ENCODE measurements at places on chromosomes 16 and 17. TPM values are rescaled to one million over a fixed set of nuclear protein-coding genes. Genes with fewer than 3 reads are reported as not detected.
A peak's percentile ranks its signal among the peaks of the same experiment; 100 is the strongest.

NME3 gene
- polyA plus RNA-seq: 80.2 TPM

GRCh38 chr16:88995194-88995593 is 18.2 kb upstream of the CBFA2T3 start:
- DNase-seq: no peak

- DNase-seq: no peak
These were observed 449.5 kb upstream of the PSMD7 start for GRCh38 chr16:73847090-73847489.

- DNase-seq: no peak
These were observed 16.6 kb upstream of the LITAF start for GRCh38 chr16:11603331-11603750.

DNA sequence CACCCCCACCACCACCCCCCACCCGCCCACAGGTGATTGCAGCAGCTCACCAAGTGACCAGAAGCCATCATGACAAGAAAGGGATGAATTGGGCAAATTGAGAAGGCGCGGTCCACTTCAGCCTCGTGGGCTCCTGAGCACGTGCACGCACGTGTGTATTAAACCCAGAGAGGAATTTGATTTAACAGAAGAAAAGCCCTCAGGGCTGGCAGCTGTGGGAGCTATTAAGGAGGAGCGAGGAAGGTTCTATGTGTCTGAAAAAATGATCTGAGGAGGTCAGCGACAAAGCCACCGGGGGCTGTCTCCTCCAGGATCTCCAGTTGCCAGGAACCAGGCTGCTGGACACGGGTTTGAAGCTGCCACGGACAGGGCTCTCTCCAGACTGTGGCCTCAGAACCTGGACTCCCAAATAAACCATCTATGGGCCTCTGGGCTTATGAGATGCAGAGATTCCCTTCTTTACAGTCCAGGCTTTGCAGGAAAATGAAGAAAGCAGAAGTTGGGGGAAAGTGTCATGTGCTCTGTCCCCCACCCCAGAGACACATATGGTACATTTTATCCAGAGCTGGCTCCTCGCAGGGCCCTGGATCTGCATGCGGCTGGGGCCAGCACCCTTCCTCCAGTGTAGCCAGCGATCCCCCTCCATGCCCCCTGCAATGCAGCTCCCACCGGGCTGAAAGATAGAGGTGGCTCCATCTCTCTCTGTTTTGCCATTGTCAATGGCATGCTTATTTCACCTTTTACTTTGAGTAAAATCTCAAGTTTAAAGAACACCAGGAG is 219.7 kb upstream of the RPL38 start:
- DNase-seq: peak; percentile 27

DNA sequence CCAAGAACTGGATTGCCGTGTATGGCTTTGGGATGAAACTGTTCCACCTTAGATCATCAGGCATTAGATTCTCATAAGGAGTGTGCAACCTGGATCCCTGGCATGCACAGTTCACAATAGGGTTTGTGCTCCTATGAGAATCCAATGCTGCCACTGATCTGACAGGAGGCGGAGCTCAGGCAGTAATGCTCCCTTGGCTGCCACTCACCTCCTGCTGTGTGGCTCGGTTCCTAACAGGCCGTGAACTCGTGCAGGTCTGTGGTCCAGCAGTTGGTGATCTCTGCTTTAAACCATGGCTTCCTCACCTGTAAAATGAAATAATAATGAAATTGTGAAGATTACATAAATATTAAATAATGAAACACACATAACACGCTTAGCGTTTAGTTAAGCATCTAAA is 45.5 kb upstream of the FBXO47 start:
- DNase-seq: no peak

CFAP119 gene
- 3.5 TPM for polyA plus RNA-seq

- DNase-seq: no peak
These were observed 2.0 kb downstream of the FASN start for GRCh38 chr17:82095777-82096708.

GRCh38 chr16:56645838-56646237 is 5.8 kb upstream of the MT1B start:
- no peak for DNase-seq

CAMKK1 gene
- 1.5 TPM for polyA plus RNA-seq

- DNase-seq: no peak
These were observed 8.2 kb upstream of the CLTC start for GRCh38 chr17:59611503-59611902.

AGRP gene
- 0.54 TPM for polyA plus RNA-seq

CD300LB gene
- polyA plus RNA-seq: 88.0 TPM

DNA sequence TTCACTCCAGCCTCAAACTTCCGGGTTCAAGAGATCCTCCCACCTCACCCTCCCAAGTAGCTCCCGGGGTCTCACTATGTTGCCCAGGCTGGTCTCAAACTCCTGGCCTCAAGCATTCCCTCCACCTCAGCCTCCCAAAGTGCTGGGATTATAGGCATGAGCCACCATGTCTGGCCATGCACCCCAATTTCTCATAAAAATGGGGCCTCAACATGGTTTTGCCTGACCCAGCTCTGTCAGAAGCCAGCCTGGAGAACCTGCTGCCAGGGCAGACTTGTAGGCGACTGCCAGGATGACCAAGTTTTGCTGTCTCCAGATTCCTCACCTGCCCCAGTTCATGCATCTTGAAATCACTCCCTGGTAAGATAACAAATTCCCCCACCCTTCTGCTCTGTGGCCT is 82.9 kb downstream of the AIPL1 start:
- DNase-seq: no peak

EXOC3L1 gene
- polyA plus RNA-seq: 3.7 TPM

SLC13A2 gene
- polyA plus RNA-seq: not detected

DHRS11 gene
- 4.0 TPM for polyA plus RNA-seq

DNA sequence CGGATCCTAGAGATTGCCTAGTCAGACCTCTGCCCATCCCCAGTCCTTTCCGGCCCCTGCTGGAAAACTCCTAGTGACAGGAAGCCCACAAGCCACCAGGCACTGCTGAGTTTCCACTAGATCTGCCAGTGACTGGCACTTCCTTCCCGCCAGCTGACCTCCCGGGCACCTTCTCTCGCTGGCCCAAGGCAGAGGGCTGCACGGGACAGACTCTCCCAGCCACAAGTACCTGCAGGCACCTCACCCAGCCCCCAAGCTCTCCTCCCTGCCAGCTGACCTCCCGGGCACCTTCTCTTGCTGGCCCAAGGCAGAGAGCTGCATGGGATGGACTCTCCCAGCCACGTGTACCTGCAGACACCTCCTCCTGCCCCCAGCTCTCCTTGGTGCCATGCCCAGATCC is 66.3 kb upstream of the DOC2B start:
- no peak for DNase-seq
